Uterus (tissue), 4 donors: ENCODE measurements at places on chromosomes 2 and 18.

DNA sequence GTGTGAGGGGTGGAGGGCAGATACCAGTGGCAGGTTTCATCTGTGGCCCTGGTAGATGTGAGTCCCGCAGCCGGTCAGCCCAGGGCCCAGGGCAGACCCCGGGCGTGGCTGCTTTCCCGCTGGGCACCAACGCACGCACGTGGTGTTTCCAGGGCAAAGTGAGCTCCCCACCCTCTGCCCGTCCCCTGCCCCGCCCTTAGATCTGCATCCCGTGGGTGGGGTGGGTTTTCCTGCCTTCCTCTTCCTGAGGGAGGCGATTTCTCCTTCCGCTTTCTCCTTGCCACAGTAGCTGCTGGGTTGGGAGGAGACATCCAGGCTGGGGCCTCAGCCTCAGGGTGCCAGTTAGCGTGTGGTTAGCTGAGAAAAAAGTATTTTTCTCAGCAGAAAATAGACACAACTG, 49.6 kb downstream of the ODC1 start:
- H3K27ac ChIP-seq = no peak overlapping the region
- no peak for DNase-seq
- no peaks in the 10 kb centered on the region for H3K36me3 ChIP-seq
- H3K4me1 ChIP-seq = peaks cover 5% of the 10 kb centered on the region
- no peaks in the 10 kb centered on the region for H3K27me3 ChIP-seq
- H3K4me3 ChIP-seq = no peak overlapping the region

DNA sequence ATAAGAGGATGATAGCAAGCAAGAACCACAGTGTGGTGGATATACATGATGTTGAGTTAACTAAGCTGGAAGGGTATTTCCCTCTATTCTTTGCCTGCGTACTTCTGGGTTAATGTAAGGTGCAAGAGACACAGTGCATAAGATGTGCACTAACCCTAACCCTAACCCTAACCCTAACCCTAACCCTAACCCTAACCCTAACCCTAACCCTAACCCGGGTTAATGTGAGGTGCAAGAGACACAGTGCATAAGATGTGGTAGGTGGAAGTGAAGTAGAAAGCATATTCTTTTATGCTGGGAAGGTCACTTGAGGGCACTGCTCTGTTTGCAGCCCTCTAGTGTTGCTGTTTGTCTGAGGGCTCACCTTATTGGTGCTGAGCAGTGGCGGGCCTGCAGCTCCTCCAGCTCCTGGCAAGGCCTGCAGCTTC, 181.5 kb upstream of the ITGA4 start:
- H3K27me3 ChIP-seq = no peaks in the 10 kb centered on the region
- no peaks in the 10 kb centered on the region for H3K4me1 ChIP-seq
- H3K27ac ChIP-seq = no peak overlapping the region
- no peaks in the 10 kb centered on the region for H3K36me3 ChIP-seq

GRCh38 chr2:172248785-172249187, 146.1 kb upstream of the DLX2 start:
- no peaks in the 10 kb centered on the region for H3K36me3 ChIP-seq
- H3K4me1 ChIP-seq = no peaks in the 10 kb centered on the region
- no peak for DNase-seq
- H3K4me3 ChIP-seq = no peak overlapping the region

DNA sequence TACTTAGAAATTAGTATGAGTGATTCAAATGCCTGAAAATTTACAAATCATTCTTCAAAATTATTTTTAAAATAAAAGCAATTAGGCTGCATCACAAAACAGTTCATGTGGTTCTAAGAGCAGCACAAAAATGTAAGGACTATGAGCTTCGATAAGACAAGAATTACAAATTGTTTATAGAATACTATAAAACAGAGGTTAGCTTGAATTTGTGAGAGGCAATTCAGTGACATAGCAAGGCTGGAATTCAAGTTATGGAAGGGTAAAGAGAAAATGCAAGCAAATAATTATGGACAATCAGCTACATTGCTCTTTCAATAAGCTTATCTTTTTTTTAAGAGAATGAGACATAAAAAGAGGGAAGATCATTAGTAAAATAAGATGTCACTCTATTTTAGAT, 7.1 kb upstream of the XIRP2 start:
- H3K36me3 ChIP-seq = no peaks in the 10 kb centered on the region
- no peak for DNase-seq
- H3K4me1 ChIP-seq = no peaks in the 10 kb centered on the region

GRCh38 chr2:135451966-135452365, 79.1 kb downstream of the ZRANB3 start:
- H3K4me3 ChIP-seq = no peak overlapping the region
- no peaks in the 10 kb centered on the region for H3K4me1 ChIP-seq
- no peak for DNase-seq
- no peaks in the 10 kb centered on the region for H3K36me3 ChIP-seq

- no peak for DNase-seq
- H3K4me1 ChIP-seq = no peaks in the 10 kb centered on the region
- H3K36me3 ChIP-seq = no peaks in the 10 kb centered on the region
These were observed 171.1 kb downstream of the FTCDNL1 start for GRCh38 chr2:199679883-199680282.

DNA sequence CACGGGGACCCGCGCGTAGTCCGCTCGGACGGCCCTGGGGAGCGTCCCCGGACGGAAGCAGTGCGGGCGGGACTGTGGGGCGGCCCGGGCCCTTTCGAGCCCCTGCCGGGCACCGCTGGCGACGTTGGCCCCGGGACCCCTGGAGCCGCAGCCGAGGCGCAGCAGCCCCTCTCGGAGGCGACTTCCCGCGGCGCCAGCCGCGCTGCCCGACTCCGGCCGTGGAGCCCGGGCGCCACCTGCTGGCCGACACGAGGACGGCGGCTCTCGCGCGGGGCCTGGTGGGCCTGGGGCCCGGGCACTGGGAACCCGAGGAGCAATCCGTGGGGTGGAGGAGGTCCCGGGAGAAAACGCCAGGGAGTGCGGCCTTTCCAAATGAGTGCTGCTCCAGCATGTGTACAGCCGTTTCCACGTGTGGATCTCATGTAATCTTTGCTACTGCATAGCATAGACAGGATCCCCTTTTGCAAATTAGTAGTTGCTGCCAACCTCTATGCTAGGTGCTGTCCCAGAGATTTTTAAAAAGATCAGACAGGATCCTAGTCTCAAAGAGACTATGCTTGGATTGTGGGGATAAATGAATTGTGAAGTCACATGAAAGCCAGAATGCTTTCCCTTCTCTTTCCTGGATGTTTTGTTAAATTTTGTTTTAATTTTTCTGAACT, 4.0 kb downstream of the ID2 start:
- peak overlapping the region; percentile 84 for H3K27ac ChIP-seq
- peak overlapping the region; percentile 31 for H3K4me3 ChIP-seq
- H3K4me1 ChIP-seq = no peaks in the 10 kb centered on the region
- no peaks in the 10 kb centered on the region for H3K36me3 ChIP-seq
- H3K27me3 ChIP-seq = no peaks in the 10 kb centered on the region

GRCh38 chr2:222434204-222434603, 9.9 kb downstream of the SGPP2 start:
- no peaks in the 10 kb centered on the region for H3K36me3 ChIP-seq
- H3K4me3 ChIP-seq = no peak overlapping the region
- no peak overlapping the region for H3K27ac ChIP-seq
- H3K4me1 ChIP-seq = no peaks in the 10 kb centered on the region
- no peaks in the 10 kb centered on the region for H3K27me3 ChIP-seq

DNA sequence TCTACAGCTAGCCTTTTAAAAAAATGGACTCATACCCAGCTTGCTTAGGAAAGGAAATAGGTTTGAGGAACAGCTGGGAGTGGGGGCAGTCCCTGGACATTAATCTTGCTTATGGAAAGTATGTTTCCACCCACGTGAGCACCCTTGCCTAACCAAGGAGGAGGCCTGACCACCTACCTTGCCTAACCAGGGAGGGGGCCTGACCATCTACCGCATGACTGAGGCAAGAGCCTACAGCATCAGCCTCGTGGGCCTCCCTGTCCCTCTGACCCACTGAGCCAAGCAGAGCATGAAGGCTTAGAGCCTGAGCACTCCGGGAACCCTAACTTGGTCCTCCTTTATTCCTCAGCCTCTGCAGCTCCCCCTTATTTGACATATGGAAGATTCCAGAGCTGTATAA, 20.2 kb downstream of the PRKAG3 start:
- no peaks in the 10 kb centered on the region for H3K36me3 ChIP-seq
- H3K4me1 ChIP-seq = no peaks in the 10 kb centered on the region
- no peaks in the 10 kb centered on the region for H3K27me3 ChIP-seq
- no peak overlapping the region for H3K4me3 ChIP-seq
- H3K27ac ChIP-seq = no peak overlapping the region
- no peak for DNase-seq

- no peak overlapping the region for H3K27ac ChIP-seq
- H3K27me3 ChIP-seq = no peaks in the 10 kb centered on the region
- H3K36me3 ChIP-seq = no peaks in the 10 kb centered on the region
- no peak overlapping the region for H3K4me3 ChIP-seq
- DNase-seq = no peak
- H3K4me1 ChIP-seq = peaks cover 4% of the 10 kb centered on the region
These were observed 31.7 kb downstream of the SULT1C2 start for GRCh38 chr2:108320326-108320922.

GRCh38 chr18:43916984-43917383, 639.7 kb upstream of the SYT4 start:
- H3K27ac ChIP-seq = no peak overlapping the region
- H3K27me3 ChIP-seq = no peaks in the 10 kb centered on the region
- H3K4me3 ChIP-seq = no peak overlapping the region

DNA sequence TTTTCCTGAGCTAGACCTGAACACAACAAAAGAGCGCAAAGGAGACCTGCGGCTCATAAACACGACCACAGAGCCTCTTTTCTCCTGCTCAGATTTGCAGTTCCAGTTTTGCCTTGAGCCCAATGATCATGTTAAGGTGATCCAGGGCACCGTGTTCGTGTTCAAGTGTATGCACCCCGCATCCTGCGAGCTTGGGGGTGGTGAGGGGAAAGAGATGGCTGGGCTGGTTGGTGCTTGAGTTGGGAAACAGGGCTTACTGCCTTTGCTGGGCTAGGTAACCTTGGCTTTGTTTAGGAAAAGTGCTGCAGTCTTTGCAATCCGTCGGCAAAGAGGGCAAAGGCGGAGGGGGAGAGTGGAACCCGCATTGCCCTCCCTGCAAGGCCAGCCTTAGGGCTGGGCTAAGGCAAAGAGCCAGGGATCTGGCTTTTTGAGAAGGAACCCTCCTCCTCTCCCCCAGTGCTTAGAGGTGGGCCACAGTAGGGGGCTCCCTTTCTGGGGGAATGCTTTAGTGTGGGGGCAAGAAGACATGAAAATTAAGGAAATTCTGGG, 1.3 kb downstream of the HOXD10 start:
- DNase-seq = no peak
- no peaks in the 10 kb centered on the region for H3K4me1 ChIP-seq
- no peaks in the 10 kb centered on the region for H3K27me3 ChIP-seq
- H3K27ac ChIP-seq = peak overlapping the region; percentile 99
- peak overlapping the region; percentile 51 for H3K4me3 ChIP-seq

DNA sequence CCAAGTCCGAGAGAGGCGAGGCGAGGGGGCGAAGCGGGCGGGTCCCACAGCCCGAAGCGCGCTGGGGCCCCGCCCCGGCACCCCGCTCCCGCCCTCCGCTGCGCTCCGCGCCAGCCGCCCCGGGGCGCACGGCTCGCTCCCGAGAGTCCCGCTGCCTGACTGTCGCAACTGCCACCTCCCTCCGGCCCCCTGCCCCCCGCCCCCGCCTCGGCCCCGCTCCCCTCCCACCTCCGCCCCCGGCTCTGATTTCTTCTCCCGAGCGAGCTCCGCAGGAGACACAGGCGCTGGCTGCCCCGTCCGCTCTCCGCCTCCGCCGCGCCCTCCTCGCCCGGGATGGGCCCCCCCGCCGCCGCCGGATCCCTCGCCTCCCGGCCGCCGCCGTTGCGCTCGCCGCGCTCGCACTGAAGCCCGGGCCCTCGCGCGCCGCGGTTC, at the start of gene WNT6:
TSS of gene WNT6 (plus strand) at position 250 of the 432 bp plus-strand sequence. CDS start 233 bp downstream, outside the sequence.
- no peak for DNase-seq
- peak within 1 kb of the TSS; percentile 14 for H3K4me3 ChIP-seq
- H3K27ac ChIP-seq = peak within 1 kb of the TSS; percentile 22
- peaks cover 7% of the 10 kb centered on the region for H3K27me3 ChIP-seq

DNA sequence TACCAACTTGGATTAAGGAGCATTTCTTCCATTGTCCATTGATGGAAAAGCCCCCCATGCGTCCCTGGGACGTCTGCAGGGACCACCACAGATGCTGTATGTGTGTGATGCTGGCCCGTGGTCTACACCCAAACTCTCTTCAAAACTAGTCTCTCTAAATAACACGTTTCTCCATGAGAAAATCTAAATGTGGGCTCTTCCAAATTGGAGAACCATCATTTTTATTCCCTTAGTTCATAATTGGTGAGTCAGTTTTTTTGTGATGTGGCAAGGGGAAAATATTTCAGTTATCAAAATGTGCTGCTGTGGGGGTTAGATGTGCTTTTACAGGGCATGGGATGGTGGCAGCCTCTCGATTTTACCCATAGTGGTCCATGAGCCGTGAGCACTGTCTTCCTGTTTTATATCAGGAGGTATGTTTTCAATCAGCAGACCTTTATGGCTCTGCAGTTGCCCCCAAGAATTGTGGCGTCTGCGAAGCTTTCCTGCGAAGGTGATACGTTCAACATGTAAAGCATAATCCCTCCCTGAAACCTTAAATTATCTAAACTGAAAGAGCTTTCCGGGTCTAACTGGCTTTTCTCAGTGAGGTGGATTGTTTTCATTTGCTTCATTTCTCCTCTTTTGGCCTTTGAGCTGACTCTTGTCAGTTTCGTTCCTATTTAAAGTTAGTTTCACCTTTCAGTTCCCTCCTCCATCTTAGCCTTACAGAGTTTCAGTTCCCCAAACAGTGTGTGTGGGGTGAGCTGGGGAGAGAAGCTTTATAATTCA, 78.4 kb downstream of the SETBP1 start:
- peak overlapping the region; percentile 78 for H3K27ac ChIP-seq
- no peak overlapping the region for H3K4me3 ChIP-seq
- no peak for DNase-seq

GRCh38 chr18:79534356-79534755, 138.6 kb downstream of the NFATC1 start:
- H3K36me3 ChIP-seq = no peaks in the 10 kb centered on the region
- no peak overlapping the region for H3K4me3 ChIP-seq
- H3K27me3 ChIP-seq = no peaks in the 10 kb centered on the region
- peak; percentile 5 for DNase-seq
- no peak overlapping the region for H3K27ac ChIP-seq

DNA sequence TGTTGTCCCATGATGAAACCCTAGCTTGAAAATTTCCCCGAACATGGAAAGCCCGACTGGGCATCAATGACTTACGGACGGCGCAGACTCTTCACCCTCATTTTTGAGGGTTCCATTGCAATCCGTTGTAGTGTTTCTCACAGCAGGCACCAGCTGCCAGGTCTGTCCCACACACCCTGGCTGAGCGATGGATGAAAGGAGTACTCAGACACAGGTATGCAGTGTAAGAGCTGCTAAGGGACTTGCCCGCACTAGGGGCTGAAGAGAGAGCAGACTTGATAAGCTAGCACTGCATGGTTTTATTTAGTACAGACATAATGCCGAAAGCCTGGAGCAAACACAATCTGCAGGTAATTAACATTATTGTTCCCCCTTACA, 15.8 kb downstream of the DYNAP start:
- no peak overlapping the region for H3K27ac ChIP-seq
- H3K4me1 ChIP-seq = no peaks in the 10 kb centered on the region
- H3K36me3 ChIP-seq = no peaks in the 10 kb centered on the region
- no peaks in the 10 kb centered on the region for H3K27me3 ChIP-seq
- H3K4me3 ChIP-seq = no peak overlapping the region
